ENCODE measurements at places on chromosomes 16 and 17. TPM values are rescaled to one million over a fixed set of nuclear protein-coding genes. Genes with fewer than 3 reads are reported as not detected.

Gene HLF
- 1.3 TPM for total RNA-seq

Gene GDPD1
- 1.2 TPM for total RNA-seq

Gene OR2C1
- total RNA-seq = 0.16 TPM

Gene ACSM3
- total RNA-seq = 0.49 TPM

Gene ABCA10
- 5.0 TPM for total RNA-seq

Gene CHST6
- total RNA-seq = 1.3 TPM

Gene TAT
- total RNA-seq = 0.16 TPM

Gene GTF3C1
- 86.9 TPM for total RNA-seq

Gene ZFHX3
- 11.7 TPM for total RNA-seq
